Stimulated activated naive CD8-positive, alpha-beta T cell treated with anti-CD3 and anti-CD28 coated beads, Interleukin-15, amount 100 ng/mL, for 72 hours (primary cell): ENCODE measurements at places on chromosomes 3 and 15.

DNA sequence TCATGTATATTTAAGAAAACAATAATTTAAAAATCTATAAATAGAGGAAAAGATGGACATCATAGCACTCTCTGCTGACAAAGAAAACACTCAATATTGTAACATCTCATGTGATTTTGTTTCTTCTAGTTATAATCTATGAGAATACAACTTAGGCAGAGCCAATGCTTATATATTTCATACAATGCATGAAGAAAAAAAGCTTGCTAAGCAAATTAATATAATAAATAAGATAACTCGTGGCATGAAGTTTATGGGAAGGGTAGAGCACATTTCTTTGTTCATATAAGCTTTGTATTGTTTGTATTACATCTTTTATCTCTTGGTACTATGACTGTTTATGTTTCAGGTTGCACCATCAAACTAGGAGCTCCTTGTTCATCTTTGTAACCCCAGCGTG is 7.6 kb upstream of the ANXA2 start:
- no peak for DNase-seq

DNA sequence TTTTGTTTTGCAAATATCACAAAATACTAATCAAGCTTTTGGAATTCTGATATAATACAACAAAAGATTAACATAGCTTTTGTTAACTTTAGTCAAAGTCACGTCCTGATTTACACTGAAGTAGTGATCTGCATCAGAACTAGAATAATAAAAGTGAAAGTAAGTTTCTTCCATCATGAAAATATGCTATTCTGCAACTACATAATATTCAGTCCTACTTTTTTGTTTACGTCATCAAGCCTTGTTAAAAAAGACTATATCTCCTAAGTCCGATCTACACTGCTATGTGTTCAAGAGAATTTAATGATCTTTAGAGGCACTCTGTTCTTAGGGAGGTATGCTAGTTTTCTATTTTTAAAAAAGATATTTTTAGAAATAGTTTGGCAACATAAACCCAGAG is 330.1 kb downstream of the ARPP21 start:
- DNase-seq, result no peak

DNA sequence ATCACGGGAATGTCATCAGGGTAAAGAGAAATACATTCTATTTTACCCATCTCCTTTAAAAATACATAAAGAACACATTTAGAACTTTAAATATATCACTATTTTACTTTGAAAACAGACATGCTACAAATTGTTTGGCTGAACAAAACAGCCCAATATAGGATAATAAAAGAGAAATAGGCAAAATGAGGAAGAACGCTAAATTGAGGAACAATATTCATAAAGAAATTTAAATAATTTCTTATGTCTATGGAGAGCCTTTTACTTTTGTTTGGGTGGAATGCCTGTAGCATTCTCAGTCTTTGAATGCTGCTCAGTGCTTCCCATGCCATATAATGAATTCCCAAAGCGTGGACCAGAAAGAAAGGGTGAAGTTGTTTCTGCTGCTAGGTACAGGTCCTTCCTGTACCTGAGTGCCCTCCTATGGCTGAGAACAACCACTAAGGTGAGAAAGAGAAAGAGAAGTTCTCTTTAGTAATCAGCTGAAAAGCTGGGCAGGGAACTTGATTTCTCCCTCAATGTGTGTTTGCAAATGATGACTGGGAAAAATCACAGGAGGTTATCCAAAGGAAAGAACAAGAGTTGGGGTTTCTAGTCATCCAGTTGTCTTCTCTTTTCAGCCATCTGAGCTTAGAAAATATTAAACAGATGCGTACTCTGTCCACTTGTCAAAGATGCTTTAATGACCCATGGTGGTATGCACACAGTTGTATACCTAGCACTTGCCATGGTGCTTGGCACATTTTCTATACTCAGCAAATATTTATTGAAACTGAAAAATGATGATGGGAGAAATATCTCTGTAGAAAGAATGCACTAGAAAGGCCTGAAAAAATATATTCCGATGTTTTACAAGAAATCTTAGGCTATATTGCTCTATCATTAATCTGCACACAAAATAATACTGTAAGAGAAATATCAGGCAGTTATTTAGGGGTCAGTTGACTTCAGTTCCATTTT is 404.6 kb downstream of the TIGIT start:
- DNase-seq, result no peak

DNA sequence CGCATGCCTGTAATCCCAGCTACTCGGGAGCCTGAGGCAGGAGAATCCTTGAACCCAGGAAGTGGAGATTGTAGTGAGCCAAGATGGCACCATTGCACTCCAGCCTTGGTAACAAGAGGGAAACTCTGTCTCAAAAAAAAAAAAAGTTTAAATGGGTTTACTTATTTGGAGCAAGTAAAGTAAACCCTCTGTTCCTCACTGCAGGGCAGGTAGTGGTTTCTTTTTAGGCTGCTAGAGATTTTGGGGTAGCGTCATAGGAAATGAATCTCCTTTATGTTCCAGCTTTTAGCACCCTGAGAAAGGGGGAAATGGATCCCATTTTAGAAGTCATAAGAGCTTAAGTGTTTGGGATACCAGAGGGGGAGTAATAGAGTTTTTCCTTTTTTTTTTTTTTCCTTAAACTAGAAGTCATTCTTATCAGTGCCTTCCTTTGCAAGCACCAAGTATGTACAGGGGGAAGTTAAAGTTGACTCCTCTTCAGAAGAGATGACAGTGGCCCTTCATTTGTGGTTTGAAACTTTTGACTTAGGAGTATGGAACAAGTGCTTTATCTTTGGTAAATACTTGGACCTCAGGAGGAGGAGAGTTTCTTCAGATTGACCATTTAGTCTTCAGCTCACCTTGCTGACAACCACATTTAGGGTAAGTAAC is 8.0 kb downstream of the PXK start:
- DNase-seq, result no peak

DNA sequence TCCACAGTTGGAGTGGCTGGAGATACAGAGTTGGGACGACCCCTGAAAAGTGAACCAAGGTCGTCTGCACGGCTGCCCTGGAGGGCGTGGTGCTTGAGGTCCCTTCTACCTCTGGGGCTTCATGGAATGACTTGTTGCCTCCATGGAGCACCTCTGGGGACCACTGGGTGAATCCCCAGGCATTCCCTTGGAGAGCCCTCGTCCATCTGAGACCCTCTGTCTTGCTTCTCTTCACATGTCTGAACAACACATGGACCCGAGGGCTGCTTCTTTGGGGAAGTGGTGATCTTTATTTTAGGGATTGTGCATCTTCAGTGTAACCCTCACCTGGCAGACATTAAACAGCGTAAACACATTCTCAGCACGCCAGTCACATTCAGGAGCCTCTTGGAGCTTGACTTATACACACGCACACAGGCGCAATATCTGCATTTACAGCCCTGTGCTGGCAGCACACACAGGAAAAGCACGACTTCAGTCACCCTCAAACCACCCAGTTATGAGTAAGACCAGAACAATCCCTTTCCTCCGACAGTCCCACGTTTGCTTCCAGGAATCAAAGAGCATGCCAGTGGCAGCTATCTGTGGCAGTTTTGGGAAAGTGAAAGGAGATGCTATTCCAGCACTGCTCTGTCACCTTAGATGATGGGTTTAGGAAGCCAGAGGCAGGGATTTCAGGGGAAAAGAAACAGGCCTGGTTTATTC is 12.6 kb downstream of the FAM107A start:
- no peak for DNase-seq

DNA sequence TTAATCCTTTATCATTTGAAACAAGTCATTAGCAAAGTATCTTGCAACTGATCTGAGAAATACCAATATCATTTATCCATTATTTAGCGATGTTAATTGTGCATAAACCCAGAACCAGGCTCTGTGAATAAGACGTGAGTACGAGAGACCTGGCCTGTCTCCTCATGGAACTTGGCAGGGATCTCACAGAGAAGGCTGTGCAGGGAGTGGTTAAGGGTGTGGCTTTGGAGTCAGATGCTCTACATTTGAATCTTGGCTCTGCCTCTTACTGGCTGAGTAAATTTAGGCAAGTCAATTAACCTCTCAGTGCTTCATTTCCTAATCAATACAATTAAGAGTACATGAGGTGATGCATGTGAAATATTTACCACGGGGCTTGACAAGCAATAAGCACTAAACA is 39.9 kb upstream of the TBL1XR1 start:
- no peak for DNase-seq

- DNase-seq, result no peak
Measured at GRCh38 chr3:128667641-128668040, 17.0 kb upstream of the RPN1 start.
